Heart left ventricle (tissue), 16 donors: ENCODE measurements at places on chromosomes 7 and 10. TPM values are rescaled to one million over a fixed set of nuclear protein-coding genes. Genes with fewer than 3 reads are reported as not detected.

The NRG3 gene
- not detected for total RNA-seq

The NPFFR1 gene
- total RNA-seq = not detected

The GDF2 gene
- total RNA-seq = not detected

The SUN3 gene
- total RNA-seq = not detected

The NPC1L1 gene
- 0.07 TPM for total RNA-seq

The TRPV5 gene
- total RNA-seq = not detected

The OR2A1 gene
- not detected for total RNA-seq

The ZMIZ2 gene
- total RNA-seq = 71.5 TPM

The LEP gene
- 2.3 TPM for total RNA-seq

The CFAP43 gene
- not detected for total RNA-seq

The NPY4R gene
- not detected for total RNA-seq

The ZC3HAV1L gene
- 6.2 TPM for total RNA-seq

The RTKN2 gene
- total RNA-seq = not detected

The CFAP69 gene
- total RNA-seq = 1.3 TPM

The CPA5 gene
- total RNA-seq = not detected

The EIF5AL1 gene
- total RNA-seq = 0.16 TPM

The INPP5A gene
- total RNA-seq = 90.9 TPM

The PLA2G12B gene
- total RNA-seq = not detected

The CDNF gene
- total RNA-seq = 4.1 TPM

The KIF11 gene
- 7.0 TPM for total RNA-seq
